ENCODE measurements at places on chromosomes 1 and 21.

DNA sequence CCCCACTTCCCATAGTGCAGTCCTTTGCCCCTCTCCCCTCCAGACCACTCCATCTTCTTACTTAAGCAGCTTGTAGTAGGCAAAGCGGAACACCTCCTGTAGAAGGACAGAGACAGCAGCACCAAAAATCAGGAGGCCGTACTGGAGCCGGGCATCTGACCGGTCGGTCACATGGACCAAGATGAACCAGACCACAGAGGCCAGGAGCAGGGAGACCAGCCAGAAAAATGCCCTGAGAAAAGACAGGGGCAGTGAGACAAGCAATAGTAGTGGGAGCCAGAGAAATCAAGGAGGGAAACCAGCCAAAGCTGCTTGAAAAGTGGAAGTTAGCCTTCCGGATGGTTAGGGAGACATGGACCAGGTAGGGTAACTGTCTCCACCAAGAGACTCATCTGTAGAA is 920 bp downstream of the APH1A start:
- DNase-seq: no peak

- no peak for DNase-seq
These were observed 76.8 kb downstream of the POU2F1 start for GRCh38 chr1:167297222-167298214.

- peak; percentile 96 for DNase-seq
These were observed 116.6 kb upstream of the HIVEP3 start for GRCh38 chr1:42035205-42035829.

GRCh38 chr1:8396786-8397406 is 79.0 kb downstream of the SLC45A1 start:
- no peak for DNase-seq

DNA sequence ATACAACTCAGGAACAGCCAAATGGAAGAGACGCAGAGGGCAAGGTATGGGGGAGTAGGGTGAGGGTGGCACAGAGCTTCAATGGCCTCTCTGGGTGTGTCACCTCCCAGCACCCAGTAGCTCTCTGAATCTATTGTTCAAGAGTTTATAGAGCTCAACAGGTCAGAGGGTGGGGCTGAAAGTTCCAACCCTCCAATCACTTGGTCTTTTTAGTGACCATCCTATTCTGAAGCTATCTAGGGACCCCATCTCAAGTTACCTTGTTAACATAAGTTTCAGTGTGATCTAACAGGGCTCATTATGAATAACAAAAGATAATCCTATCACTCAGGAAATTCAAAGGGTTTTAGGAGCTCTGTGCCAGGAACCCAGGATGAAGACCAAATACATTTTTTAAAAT is 31.2 kb upstream of the ZNF697 start:
- no peak for DNase-seq

GRCh38 chr1:185439727-185440415 is 122.8 kb upstream of the IVNS1ABP start:
- peak; percentile 25 for DNase-seq

GRCh38 chr1:48471691-48472576 is at the start of gene SPATA6:
TSS of gene SPATA6 (minus strand) at chr1:48472204. CDS start at chr1:48472008, 196 bp downstream.
- peak; percentile 100 for DNase-seq

GRCh38 chr1:37477946-37478345 is 3.6 kb downstream of the ZC3H12A start:
- peak; percentile 42 for DNase-seq

- no peak for DNase-seq
These were observed 1.8 kb upstream of the NPPB start for GRCh38 chr1:11860587-11860986.

- no peak for DNase-seq
These were observed 52.6 kb downstream of the RPS6KC1 start for GRCh38 chr1:213103377-213104306.

DNA sequence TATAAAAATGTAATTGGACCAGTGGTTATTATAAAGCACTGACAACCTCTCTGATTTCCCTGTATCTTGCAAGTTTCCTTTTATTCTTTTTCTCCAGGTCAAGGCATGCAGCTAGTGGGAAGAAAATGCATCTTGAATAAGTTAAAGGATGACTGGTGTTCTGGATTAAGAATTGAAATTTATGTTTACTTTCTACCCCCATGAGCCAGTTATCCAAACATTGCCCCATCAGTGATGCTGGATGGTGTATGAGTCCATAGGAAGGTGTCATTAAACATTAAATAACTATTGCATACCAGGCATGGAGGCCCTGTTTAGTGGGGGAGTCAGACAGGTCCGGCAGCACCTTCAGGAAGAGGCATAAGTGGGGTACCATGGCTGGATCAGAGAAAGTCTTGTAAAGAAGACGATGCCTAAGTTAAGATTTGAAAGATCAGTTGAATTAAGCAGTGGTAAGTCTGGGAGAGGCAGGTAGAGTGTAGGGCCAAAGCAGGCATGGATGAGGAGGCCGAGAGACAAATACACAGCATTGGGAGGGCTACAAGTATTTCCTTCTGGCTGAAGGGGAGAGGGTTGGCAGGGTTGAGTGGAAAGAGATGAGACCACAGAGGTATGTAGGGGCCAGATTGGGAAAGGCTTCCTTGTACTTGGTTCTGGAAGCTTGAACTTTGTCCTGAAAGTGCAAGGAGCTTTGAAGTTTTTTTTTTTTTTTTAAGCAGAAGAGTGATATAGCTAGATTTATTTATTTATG is 5.7 kb downstream of the SZRD1 start:
- no peak for DNase-seq

GRCh38 chr1:16980473-16981268 is at the start of gene MFAP2:
TSS of gene MFAP2 (minus strand) at chr1:16980620. CDS start at chr1:16978273, 2,347 bp downstream.
- peak; percentile 37 for DNase-seq

DNA sequence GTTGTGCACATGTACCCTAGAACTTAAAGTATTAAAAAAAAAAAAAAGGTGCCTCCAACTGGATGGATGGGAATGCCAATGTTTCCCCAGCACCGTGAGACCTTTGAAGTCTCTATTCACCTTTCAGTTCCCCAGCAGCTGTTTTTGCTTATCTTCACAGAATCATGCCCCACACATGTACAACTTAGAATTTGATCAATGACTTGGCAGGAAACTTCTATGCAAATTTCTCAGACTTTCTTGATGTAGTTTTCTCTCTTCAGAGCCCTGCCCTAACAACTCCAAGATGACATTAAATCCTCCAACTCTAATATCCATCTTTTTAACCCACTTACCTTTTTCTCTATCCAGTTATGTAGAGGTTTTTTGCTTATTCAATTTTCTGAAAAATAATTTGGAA is 144.3 kb downstream of the PLPPR5 start:
- DNase-seq: no peak

- no peak for DNase-seq
These were observed 90.7 kb upstream of the GFI1 start for GRCh38 chr1:92577261-92577895.

DNA sequence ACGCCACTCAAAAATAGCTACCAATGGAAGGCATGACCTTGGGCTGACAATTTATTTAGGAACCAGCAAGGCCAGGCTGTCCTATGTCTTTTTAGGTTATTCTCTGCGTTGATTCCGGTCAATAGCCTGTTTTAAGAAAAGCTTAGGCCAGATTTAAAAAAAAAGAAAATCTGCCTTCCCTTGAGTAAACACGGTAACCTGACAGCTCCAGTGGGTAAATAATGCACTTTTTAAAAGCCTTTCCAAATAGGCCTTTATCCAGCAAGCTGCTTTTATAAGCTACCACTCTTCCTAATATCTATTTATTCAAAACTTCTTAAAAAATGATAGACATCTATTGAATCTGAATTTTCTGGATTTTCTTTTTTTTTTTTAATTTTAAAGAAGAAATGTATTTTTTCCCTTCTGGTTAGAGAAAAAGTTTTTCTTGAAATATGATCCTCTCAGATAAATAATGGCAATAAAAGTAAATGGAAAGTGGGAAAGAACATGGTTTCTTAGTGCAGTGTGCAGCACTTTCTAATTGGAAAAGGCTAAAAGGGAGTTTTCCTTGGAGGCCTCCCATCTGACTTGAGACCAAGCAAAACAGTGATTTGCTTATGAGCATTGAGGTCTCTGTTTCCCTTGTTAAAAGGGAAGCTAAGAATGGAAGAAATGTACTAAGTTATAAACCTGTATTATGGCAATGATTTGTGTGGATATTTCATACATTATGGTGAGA is 281.0 kb upstream of the RUNX1 start:
- peak; percentile 58 for DNase-seq

DNA sequence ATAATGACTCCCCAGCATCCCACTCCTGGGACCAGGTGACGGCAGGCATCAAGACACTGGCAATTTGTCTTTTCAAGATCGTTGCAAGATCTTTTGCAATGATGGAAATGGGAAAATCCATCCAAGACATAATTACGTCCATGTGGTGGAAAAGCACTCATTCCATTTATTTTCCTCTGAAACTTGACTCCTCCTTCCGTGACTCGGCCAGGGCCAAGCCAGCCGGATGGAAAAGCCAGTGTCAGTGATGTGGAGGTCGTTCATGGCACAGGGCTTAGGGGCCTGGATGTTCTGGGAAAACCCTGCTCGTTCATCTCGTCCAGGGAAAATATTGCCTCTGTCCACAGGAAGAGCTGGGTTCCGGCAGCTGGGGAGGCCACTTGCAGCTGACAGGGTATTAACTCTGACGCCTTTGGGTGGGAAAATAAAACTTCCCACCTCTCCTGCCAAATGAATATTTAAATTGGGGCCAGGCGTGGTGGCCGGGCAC is 46.2 kb downstream of the C1orf198 start:
- no peak for DNase-seq

DNA sequence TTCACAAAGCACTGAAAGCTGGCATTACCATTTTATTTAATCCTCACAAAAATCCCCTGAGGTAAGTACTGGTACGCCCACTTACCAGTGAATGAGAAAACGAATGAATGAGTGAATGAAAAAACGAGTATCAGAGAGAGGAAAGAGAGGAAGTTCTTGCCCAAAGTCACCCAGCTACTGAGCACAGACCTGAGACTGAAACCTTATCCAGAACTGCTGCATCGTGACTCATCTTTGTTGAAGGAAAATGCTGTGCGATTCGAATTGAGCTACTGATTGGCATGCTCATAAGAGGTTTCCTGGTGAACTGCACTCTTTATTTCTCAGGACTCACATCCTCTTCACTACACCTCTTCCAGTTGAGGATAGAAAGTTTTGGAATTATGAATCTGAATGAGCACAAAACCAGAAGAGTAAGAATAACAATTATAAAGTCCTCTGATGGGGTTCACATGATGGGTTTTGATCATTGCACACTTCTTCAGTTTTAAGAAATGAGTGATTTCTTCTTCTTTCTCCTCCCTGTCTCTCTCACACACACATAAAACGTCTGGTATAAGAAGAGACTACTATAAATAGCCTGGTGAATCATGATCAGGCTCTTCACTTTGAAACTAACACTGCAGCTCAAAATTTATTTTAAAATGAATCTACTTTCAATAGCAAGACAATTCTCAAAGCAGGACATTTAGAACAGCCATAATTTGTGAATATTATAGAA is 32.1 kb downstream of the IL12RB2 start:
- DNase-seq: peak; percentile 87

GRCh38 chr1:150142083-150142482 is 7.6 kb upstream of the PLEKHO1 start:
- DNase-seq: no peak

DNA sequence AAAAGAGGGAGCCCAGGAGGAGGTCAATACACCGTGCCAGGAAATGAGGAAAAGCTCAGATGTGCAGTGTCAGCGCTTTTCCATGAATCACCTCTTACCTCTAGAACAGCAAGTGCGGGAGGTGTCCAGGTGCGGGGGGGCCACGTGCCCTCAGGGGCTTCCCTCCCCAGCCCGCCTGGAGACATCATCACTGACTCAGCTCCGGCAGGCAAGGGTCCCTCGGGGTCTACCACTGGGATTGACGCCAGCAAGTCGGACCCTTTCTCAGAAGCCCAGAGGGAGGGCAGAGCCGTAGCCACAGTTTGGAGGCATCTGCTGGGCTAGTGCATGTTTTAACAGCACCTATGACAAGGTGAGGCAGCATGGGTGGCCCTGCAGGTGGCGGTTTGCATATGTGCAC is 67.4 kb upstream of the TRAPPC10 start:
- DNase-seq: no peak

- DNase-seq: peak; percentile 17
These were observed 1323.2 kb downstream of the AMY1C start for GRCh38 chr1:105072850-105073249.

DNA sequence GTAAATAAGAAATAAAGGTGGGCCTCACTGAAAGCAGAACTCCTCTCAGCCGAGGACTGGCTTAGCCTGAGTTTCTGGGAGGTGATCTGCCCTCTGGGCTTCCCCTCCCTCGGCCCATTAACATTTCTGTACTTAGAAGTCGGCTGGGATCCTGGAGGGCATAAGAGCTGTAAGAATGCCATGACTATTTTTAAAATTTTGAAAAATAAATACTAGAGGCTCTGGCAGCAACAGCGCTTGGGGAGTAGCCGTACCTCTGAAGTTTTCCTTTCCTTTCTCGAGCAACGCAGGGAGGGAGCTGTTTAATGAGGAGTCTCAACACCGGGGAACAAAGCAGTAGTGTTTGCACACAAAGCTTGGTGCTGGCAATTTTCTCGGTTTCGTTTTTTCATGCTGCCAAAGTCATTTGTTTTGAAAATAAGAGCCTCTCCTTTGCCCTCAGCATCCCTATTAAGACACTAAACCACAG is 498.7 kb downstream of the SMYD3 start:
- no peak for DNase-seq

DNA sequence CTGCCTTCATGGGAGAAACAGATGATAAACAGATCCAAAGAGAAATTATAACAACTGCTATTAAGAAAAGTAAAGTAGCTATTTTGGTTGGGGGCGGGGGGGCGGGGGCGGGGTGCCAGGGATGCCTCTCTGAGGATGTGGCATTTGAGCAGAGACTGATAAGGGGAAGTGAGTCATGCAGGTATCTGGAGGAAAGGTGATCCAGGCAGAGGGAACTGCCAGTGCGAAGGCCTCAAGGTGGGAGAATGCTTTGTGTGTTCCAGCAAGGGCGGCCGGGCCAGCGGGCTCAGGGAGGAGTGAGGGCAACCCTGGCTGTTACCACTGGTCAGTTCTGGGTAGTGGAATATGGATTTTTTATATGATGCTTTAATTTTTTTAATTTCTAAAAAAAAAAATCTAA is 7.0 kb upstream of the TNFRSF1B start:
- DNase-seq: no peak

DNA sequence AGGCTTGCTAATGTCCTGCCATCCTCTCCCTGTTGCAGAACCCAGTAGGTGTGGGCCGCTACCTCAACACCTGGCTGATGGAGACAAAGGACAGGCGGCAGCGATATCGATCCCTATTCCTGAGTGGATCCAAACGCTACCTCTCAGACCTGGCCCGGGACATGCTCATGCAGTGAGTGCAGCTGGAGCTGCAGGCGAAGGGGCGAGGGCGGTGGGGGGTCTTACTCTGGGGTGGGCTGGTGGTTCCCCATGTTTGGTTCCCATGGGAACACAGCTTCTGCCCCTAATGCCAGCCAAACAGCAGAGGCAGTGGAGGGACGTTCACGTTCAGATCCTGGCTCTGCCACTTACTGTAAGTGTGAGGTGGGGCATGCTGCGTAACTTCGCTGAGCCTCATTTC is 15.8 kb upstream of the TTC22 start:
- DNase-seq: no peak

- no peak for DNase-seq
These were observed 63.7 kb downstream of the MATN1 start for GRCh38 chr1:30659702-30660101.

Data from DMS53 (cell line).